ENCODE measurements at places on chromosomes 5 and 9.

DNA sequence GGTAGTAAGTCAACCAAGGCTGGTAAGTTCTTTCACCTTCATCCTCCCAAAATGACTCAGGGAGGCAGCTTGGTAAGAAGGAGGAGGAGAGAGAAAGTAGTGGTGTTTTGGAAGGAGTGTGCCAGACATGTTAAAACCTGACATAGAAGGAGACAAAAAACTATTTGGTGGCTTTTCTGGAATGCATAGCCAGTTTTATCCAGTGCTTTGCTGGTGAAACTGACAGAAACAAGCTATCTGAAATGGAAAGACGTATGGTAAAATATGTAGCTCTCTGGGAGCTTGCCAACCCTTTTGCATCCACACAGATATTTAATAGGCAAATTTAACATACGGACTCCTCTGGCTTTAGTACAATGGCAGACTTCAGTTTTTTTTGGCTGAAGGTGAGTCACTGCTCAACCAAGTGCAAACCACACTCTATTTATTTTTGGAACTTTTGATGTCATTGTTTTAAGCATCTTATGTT is 45.4 kb downstream of the RAB14 start:
- DNase-seq: no peak

GRCh38 chr5:32833663-32834062 is 122.5 kb downstream of the NPR3 start:
- DNase-seq: no peak

GRCh38 chr9:35972093-35972492 is 14.1 kb upstream of the OR2S2 start:
- no peak for DNase-seq

- no peak for DNase-seq
Observed at GRCh38 chr5:25295067-25295466, 650.3 kb upstream of the CDH10 start.

DNA sequence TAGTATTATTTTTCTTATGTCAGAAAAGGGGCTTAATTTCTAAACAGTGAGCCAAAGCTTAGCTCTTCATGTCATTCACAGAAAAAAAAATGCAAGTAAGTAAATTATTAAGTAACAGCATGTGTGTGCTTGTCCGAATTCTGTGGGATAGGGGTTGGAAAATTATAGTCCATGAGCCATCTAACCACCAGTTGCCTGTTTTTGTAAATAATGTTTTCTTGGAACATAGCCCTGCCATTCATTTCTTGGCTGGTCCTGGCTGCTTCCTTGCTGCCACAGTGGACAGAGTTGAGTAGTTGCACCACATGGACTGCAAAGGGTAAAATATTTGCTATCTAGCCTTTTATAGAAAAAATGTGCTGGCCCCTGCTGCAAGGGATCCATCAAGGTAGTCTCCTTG is 513.7 kb upstream of the WWC1 start:
- DNase-seq: no peak

DNA sequence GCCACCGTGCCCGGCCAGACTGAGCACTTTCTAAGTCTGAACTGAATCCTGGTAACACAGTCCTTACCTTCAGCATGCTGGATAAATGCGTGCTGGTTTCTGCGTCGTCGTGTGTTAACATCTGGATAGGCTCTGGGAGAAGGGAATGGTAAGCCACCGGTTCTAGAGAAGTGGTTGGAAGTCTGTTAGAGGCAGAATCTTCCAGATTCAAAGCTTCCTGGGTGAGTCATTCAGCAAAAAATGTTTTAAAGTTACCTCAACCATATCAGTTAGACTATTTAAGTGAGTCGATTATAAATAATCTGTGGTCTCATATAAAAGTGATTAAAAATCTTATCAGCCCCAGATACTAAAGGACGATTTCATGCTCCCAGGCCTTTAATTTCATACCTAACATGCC is 256.5 kb upstream of the NFIL3 start:
- no peak for DNase-seq

DNA sequence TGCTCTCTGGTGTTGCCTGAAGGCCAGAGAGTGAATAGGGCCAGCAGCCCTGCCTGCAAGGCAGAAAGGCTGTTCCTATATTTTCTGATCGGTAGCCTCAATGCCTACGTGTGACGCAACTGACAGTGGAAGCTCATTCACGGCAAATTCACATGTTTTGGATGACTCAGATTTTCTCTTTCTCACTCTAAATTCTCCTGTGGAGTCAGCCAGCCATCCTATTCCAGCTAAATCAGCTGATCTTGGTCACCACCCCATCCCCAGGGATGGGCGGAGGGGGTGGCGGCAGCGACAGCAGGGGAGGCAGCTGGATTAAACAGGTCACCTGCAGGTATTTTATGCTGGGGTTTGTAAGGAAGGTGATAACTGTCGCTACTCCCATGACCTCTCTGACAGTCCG is 52.3 kb downstream of the ZNF510 start:
- no peak for DNase-seq

GRCh38 chr5:178576591-178577351 is 13.4 kb downstream of the COL23A1 start:
- no peak for DNase-seq

GRCh38 chr9:135501261-135502167 is 1.0 kb downstream of the MRPS2 start:
- DNase-seq: no peak

GRCh38 chr5:16870878-16871277 is 65.2 kb downstream of the MYO10 start:
- DNase-seq: no peak

DNA sequence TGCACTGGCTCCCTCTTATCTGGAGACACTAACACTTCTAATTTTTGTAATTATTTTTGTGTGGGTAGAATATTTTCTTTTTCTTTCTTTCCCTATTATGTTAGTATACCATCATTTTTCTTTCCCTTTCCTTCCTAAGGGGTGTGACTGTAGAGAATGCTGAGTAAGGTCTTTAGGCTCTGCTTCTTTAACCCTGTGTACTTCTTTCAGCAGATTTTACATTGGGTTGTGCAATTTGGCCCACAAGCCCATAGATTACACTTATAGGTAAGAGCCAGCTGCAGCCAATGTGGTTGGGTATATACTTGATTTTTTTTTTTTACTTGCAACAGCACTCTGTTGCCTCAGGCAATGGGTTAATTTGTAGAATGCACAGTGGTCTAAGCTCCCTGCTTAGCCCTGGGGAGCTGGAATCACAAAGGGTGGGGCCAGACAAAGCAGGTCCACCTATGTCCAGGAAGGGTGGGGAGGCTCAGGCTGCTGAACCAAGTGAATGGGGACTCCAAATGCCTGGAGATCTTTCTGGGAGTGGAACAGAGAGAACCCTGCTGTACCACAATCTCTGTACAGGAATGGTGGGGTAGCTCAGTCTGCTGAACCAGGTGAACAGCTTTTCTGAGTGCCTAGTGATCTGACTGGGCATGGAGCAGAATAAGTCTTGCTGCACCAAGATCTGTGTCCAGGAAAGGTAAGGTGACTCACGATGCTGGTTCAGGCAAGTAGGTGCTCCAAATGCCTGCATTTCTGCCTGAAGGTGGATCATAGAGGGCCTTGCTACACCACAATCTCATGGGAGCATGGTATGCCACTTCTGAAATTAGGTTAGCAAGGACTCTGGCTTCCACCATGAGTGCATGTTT is 64.9 kb downstream of the SLC25A46 start:
- DNase-seq: no peak

GRCh38 chr9:104247899-104248460 is 153.9 kb downstream of the SMC2 start:
- no peak for DNase-seq

DNA sequence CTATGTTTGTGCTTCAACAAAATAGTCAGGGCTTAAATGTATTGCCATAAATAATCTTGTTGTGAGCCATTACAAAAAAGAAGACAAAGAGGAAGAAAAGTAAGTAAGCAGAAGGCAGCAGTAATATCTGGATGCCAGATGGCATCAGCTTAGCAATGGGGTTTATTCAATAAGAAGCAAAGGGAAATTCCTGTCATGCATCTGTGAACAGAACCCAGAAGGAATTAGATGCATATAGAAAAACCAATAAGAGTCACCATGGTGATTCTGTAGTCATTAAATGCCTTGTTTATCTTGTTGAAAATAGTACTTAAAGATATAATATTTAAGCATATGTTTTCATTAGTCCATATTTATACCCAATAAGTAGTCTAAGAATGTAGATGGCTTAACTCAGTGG is 216.0 kb downstream of the ADAMTSL1 start:
- no peak for DNase-seq

DNA sequence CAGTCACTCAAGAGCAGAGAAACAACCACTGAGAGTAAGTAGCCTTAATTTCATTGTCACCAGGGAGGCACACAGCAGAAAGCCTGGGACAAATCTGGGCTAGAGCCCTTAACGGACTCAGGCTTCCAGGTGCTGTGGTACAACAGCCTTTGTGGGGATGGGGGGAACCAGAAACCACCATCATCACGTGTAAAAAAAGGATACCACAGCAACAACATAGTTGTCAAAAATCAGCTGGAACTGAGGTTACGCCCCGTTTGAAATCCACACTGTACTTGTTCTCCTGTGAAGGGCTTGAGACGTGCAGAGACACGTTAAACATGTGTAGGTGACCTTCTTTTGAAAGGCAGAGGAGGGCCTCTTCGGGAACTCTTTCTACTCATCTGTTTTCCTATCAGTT is 16.6 kb upstream of the PLPP1 start:
- DNase-seq: no peak

DNA sequence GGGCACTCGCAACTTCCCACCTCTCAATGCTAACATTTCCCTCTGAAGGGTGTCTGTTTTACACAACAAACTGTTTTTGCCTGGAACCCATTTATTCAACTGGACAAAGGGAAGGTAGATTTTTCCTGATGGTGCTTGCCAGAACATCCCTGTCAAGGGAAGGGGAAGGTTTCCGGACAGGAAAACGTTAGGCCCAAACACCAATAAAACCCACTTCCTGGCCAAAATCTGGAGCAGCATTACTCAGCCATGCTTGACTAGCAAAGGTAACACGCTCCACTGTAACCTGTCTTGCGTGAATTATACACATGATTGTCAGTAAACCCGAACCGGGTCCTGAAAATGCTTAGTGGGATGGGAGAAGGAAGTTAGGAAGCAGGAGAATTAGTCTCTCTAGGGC is 90.2 kb downstream of the SAXO1 start:
- no peak for DNase-seq

- DNase-seq: no peak
Observed at GRCh38 chr9:137685741-137686420, 67.1 kb downstream of the EHMT1 start.

DNA sequence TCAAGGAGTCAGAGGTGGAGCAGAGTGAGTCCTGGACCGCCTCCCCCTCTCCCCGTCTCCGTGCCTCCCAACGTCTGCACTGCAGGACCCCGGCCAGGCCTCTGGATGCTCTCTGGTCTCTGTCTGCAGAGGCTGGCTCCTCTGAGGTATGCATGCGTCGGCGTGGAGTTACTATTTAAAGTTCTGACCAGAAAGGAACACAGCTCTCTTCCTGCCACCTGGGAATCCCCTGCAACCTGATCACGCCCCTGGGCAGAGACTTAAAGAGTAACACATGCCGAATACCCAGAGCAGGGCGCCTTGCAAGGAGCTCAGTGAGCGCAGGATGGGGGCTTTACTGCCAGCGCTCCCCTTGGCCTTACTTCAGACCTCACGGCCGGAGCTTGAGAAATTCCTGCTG is 16.0 kb downstream of the ANXA6 start:
- DNase-seq: no peak

DNA sequence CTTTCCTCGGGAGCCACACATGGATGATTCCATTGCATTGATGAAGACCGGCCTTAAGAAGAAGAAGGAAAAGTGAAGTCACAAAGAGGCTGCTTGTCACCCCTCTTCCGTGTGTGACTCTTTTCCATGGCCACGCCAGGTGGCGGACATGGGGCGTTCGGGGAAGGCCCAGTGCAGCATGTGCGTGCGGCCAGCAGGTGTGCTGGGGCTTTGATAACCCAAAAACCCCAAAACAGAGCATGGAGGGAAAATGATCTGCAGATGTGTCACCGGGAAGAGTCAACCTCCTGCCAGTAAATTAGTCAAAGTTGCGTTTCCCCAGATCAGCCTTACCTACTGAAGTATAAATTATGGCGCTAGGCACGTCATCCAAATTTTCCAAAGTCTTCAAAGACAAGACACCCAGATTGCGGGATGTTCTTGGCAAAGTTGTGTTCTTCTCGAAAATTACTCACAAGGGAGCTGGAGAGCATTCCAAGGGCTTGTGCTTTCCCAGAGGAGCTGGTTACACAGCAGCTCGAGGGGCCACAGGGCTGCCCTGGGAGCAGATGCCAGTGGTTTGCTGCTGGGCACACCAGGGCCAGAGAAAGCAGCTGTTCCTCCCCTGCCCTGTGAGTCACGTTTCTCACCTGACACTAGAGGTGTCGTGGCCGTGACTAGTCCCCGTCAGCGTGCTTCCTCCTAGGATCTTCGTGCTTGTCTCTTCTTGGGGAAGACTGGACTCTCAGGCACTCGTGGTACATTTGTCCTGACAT is 53.9 kb downstream of the IRX2 start:
- DNase-seq: no peak

DNA sequence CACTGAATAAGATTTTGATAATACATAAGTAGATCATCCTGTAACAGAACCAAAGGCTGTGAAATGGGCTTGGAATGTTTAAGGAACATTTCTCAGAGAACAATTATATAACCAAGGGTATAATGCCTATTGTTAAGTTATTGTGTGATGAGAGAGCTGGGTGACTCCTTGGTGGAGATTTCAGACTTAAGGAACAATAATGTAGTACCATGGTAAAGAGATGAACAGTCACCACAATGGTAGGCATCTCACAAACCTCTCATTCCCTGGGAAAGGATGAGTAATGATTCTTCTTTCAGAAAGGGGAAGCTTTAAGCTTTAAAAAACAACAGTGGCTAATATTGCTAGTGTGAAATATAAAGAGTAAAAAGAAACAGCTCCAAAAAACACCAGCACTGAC is 147.4 kb downstream of the TRIM36 start:
- DNase-seq: no peak

DNA sequence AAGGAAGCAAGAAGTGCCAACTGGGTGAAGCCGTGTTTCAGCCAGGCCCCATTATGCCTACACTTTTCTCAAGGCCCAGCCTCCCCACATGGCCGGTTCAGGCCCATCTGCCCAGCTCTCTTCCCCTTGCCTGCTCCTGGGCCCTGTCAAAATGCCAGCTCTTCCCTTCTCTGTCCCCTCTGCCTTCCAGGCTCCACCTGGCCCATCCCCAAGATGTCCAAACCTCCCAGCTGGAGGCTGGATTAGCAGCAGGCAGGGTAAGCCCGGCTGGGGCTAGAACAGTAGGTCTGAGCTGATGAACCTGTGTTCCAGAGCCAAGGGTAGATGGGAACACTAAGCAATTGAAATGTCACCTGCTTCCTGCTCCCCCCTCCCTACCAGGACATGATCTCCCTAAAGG is 64.1 kb upstream of the HSPA9 start:
- no peak for DNase-seq

DNA sequence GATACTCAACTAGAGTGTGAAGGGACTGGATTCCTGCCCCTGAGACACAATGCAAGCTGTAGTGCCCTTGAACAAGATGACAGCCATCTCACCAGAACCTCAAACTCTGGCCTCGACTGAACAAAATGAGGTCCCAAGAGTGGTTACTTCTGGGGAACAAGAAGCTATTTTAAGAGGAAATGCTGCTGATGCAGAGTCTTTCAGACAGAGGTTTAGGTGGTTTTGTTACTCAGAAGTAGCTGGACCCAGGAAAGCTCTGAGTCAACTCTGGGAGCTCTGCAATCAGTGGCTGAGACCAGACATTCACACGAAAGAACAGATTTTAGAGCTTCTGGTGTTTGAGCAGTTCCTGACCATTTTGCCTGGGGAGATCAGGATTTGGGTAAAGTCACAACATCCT is 2.4 kb downstream of the ZNF483 start:
- no peak for DNase-seq

GRCh38 chr5:139171779-139172404 is 26.3 kb downstream of the SIL1 start:
- no peak for DNase-seq

GRCh38 chr5:134555223-134555889 is 29.9 kb downstream of the JADE2 start:
- no peak for DNase-seq

All from NCI-H1930 (cell line).